NCI-H146 (cell line): ENCODE measurements at places on chromosomes 7 and 10.

- DNase-seq: peak; percentile 12
Observed at GRCh38 chr7:93245525-93246432, 13.6 kb downstream of the VPS50 start.

DNA sequence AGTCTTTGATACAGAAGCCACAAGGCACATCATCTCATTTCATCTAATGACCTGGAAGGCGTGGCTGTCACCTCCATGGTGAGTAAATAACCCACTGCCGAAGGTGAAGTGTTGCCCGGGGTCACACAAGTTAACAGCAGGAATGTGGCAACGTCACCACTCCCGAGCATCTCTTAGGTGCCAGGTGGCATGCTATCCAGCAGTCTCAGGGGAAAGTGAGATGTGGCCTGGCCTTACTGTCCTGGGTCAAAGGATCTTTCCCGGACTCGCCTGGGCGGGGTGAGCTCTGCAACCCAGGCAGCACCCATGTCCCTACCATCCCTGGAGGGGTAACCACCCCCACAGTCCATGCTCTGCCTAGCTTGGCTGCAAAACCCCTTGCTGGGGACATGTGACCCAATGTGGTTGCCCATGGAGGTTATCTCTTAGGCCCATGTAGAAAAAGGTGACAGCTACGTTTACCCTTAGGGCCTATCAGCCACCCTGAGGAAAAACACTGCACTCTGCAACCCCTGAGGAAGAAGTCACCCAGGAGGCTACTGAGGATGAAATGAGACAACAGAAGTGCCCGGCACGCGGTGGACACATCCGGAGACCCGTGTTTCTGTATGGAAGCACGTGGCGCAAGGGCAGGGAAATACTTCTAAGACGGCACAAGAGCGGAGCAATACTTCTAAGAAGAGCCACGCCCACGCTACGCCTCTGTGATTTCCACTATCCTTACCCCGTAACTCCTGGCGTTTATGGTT is 52.0 kb downstream of the BAIAP2L1 start:
- DNase-seq: peak; percentile 9

DNA sequence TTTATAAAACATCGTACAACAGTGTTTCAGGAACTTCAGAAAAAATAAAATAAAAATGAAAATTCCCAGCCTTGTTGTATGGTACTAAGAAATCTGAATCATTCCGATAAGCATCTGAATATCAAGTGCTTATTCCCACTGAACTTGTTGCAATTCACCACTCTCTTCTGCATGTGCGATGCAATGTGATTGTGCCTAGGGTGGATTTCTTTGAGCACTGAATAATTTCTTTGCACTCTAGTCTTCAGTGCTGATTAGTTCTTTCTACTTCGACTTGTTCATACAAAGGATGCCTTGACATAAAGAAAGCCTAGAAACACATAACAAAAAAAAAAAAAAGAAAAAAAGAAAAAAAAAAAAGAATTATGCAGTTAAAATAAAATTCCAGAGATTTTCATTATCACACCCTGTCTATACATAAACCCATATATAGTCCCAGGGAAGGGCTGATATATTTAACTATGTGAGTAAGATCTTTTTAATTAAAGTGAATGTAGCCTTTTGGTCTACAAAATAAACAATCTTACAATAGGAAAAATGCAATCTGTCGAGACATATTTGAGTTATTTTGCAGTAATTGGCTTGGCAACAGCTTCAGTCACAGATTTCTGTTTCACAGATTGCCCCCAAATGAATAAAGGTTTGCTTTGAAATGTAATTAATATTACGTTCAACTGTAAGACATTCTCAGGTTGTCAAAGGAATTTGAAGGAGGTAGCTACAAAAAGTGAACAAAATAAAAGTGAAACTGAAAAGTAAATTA is 1118.9 kb upstream of the CELF2 start:
- DNase-seq: no peak

GRCh38 chr7:108724251-108725100 is 154.8 kb downstream of the DNAJB9 start:
- DNase-seq: no peak

DNA sequence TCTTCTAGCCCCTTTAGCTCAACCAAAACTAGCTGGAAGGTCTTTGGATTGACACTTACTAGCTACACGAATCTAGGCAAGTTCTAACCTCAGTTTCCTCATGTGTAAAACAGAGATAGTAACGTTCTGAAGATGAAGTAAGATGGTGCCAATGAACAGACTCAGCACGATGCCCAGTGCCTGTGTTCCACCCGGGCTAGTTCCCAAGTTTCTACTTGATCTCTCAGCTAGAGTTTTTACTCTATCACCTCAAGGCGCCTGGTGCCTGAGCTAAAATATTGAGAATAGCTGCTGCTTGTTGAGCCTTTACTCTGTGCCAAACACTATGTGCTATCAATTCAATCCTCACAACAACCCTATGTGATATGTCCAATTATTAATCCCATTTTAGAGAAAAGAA is 1.4 kb upstream of the PPP1R3C start:
- DNase-seq: no peak

GRCh38 chr7:87021285-87021684 is 38.2 kb downstream of the ELAPOR2 start:
- no peak for DNase-seq

DNA sequence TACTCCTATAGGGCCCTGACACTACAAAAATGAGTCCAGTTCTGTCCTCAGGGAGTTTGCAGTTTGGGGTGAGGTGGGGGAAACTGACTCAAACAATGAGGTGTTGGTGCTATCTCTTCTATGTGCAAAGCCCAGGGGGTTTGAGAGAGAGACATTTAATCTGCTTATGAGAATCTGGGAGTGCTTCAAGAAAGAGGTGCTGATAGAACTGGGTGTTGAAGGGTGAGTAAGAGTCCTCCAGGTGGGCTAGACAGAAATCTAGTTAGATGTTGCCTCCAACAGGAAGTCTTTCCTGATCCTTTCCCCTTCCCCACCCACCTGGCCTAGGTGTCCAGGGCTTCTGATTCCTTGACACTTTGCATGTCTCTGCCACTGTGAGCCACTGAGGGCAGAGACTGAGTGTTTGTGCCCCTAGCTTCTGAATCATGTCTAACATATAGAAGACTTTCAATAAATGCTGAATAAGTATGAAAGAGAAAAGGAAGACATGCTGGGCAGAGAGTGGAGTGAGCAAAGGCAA is 53.0 kb downstream of the FAM241B start:
- DNase-seq: no peak

DNA sequence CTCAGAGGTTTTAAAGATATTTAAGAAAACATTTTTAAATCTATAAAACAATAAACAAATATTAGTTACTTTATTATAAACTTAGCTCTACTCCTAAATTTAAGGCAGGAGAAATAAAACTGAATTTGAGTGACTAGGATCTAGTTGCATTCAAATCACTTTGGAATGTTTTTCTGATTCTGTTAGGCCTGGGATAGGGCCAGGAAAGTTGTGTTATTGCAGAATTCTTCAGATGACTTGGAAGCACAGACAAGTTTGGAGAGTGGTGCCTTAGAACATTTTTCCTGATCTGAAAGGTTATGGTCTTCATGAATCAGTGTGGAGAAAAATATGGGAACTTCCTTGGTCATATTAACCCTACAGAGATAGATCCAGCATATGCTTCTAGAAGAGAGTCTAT is 15.6 kb upstream of the SLC25A13 start:
- no peak for DNase-seq

DNA sequence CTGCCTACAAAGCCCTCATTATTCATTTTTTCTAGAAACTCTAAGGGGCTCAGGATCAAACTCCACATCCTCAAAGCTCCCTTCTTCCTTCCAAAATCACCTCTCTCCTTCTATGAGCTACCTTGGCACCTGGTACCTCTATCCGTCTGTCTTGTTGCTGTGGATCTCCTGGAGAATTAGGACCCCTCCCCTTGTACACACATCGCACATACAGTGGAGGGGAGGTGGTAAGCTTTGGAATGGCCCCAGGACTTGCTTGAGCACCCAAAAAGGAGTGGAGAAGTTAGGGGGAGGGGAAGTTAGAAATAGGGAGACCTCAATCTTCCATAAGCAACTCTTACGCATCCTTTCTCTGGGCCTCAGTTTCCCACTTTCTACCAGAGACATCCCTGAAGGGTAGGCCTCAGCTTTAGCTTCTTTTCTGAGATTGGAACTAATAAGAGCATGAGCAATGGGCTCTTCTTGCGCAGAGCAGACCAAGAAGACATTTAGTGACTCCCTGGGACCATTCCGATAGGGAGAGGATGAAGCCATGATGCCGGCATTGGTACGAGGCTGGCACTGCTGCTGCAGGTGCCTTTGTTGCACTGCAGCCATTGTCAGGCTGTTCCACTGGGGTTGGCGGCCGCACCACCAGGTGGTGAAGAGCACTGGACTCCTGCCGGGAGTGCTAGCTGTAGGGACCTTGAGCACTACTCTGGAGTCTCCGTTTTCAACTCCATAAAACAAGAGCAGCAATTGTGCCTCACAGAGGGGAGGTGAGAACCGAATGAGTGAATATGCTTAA is 4.5 kb downstream of the CYP26C1 start:
- no peak for DNase-seq

DNA sequence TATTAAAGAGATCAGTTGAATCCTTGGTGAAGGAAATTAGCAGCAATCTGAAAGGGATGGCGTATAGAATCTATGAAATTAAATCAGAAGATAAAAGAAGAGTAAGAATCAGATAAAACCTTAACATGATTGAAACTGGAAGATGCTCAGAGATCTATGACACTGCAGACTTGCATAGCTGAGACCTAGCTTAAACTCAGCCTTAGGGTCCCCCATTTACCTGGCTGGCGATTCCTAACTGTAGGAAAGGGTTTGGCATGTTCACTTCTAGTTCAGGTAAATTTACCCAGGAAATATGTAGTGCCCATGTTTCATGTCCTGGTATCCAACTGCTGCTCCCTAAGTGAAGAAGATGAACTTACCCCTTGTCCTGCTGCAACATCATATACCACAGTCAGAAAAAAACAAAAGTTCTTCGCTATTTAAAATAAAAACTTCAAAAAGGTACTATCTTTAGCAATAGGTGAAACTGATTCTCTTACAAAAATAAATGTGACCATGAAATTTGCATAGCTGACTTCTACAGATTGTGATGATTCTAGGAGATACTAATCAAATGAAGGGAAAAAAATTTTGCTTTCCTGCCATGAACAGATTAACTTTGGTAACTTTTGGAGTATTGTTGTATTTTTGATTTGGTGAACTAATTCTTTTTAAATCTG is 47.8 kb upstream of the TMEM243 start:
- DNase-seq: no peak

DNA sequence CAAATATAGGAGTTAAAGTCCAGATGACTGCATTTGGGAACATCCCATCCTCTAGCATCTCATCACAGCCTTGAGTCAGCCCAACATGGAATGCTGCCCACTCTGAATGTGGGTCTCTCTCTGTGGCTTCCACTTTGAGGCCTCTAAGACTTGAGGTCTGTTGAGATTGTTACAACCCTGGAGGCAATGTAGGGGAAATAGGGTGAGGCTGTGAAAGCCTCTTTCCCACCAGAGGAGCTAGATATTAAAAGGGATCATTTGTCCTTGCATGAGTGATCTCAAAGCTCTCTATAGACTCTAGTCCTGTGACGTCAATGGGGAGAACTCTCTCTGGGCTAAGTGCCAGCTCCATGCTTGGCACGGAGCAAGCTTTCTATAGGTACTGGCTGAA is 6.4 kb upstream of the GOLGA7B start:
- DNase-seq: no peak

GRCh38 chr7:107668296-107668695 is 7.7 kb downstream of the SLC26A4 start:
- DNase-seq: no peak

DNA sequence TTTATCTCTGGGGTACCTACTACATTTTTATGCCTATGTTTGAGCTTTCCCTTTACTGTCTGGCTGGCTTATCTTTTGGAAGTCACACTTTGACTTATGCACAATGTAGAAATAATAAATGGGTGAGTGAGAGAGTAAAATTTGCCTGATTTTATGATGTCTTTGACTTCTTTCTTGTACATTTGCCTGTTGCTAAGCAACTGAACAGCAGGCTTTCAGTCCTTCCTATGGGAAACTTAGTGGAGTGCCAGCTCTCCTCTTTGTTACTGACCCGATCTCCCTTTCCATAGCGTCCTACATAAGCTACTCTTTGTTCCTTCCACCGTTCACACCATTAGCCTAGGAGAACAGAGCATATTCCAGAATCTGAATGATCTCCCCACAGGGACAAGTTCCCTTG is 4.2 kb downstream of the TAS2R60 start:
- DNase-seq: no peak

- DNase-seq: peak; percentile 11
Observed at GRCh38 chr7:455110-455928, 64.3 kb downstream of the PDGFA start.

GRCh38 chr7:153399554-153399940 is 640.0 kb downstream of the ACTR3B start:
- peak; percentile 89 for DNase-seq

- DNase-seq: peak; percentile 7
Observed at GRCh38 chr7:70132852-70133690, 534.8 kb downstream of the AUTS2 start.

- no peak for DNase-seq
Observed at GRCh38 chr7:887488-887820, 11.1 kb downstream of the GET4 start.
